ENCODE measurements at places on chromosomes 5 and 9.
A peak's percentile ranks its signal among the peaks of the same experiment; 100 is the strongest.

DNA sequence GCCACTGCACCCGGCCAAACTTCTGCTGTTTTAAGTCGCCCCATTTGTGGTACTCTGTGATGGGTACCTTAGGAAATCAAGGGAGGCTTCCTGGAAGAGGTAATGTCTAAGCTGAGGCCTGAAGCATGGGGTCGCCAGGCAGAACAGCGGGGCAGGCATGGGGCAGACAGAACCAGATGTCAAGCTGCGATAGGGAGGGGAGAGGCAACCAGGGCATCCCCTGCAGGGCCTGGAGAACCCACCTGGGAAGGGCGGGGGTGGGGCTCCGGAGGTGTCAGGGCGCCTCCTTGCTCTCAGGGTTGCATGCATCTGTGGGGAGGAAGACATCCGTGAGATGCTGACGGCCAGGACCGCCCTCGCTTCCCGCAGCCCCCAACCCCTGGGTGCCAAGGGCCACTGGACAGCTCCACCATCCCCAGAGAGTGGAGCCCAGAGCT lies 2.8 kb downstream of the LCN15 start:
- no peak for DNase-seq

GRCh38 chr9:36323926-36324325 lies 65.7 kb upstream of the GNE start:
- no peak for DNase-seq

DNA sequence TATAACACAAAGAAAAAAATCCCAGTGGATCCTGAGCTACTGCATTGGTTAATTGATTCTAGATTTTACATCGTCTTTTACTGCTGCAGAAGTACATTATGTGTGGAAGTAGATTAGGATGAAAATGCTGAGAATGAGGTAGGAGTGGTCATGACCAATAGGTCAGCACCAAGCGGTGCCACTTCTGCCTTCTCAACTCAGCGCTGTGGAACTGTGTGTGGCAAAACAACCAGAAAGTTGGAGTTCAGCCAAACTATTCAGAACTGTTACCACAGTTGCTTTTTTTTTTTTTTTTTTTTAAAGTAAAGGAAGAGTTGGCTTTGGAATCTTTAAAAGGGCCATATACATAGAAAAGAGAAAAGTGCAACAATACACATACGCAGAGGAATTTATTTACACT lies 24.2 kb downstream of the POU5F2 start:
- DNase-seq: no peak

GRCh38 chr9:113186137-113186755 lies 34.8 kb downstream of the FKBP15 start:
- DNase-seq: no peak

- DNase-seq: no peak
These were observed 10.3 kb downstream of the NINJ1 start for GRCh38 chr9:93123561-93124283.

DNA sequence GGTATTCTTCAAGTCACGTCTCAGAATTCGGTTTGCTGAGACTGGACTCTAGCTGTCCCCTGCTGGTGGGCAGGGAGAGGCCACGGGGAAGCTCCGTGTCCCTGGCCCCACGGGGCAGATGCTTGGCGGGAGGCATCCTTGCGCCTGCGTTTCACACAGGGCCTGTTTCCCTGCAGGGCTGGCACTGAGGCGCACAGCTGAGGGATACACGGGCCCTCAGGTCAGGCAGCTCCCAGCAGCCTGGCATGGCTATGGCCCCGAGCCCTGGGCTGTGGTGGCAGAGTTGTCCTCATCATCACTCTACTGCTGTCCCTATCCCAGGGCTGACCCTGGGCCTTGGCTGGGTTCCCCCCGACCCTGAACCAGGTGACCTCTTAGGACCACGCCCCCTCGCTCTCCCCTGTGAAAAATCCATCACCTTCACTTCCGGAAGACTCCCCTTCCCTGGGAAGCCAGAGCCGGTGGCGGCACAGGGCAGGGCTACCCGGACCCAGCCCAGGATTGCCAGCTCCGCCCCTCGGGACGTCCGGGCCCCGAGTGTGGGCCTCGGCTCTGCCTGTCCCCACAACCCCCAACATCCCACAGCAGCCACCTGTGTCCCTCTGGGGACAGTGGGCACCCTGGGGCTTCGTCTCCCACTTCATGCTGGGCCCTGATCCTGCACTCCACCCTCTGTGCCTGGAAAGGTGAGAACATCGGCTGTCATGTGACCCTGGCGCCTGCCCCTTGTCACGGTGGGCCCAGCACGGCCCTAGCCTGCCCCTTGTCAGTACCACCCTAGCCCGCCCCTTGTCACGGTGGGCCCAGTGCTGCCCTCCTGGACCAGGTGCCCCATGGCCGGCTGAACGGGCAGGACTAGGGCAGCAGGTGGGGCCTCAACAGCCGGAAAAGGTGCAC lies 5.0 kb downstream of the DPP7 start:
- DNase-seq: no peak

DNA sequence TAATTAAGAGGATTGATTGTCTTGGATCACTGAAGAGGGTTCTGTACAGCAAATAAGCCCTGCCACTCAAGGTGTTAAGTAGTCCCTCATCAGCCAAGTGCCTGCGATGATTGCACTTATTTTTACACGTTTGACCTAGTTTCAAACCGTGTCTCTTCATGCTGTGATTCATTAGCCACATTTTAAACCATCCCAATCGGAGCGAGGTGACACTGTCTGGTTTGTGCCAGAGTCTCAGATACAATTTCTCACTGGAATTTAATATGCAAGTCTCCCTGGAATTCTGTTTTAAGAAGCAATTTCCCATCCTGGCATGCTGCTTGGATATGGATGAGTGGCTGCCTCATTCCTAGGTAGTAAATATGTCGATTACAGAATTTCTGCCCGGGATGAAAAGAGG lies 1.6 kb downstream of the INSYN2B start:
- no peak for DNase-seq

GRCh38 chr5:82406205-82406773 lies 128.1 kb upstream of the RPS23 start:
- no peak for DNase-seq

DNA sequence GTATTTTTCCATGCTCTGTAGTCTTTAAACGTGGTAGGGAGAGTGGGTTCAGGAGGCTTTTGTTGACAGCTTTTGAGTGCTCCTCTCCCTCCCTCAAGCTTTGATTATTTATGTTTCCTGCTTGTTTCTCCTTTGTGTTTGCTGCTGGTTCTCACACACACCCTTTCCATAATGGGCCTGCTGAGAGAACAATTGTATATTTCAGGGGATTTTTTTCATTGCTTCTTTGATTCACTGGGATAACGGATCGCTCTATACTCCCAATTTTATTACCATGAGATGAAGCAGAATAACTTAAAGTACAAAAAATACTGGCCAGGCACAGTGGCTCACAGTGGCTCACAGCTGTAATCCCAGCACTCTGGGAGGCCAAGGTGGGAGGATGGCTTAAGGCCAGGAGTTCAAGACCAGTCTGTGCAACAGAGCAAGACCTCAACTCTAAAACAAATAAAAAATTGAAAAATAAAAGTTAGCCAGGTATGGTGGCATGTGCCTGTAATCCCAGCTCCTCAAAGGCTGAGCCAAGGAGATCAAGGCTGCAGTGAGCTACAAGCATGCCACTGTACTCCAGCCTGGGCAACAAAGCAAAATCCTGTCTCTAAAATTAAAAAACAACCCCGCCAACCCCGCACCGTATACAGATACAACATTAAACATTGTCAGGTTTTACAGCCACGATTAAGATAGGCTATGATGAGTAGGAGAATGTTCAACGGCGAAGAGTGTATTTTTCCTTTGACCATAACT lies 66.9 kb downstream of the USP20 start:
- no peak for DNase-seq

GRCh38 chr5:179462040-179462439 lies 88.3 kb upstream of the RUFY1 start:
- DNase-seq: no peak

GRCh38 chr5:169581580-169582227 lies 1.9 kb upstream of the SPDL1 start:
- DNase-seq: peak; percentile 21

GRCh38 chr9:28177142-28177541 lies 603.9 kb upstream of the C9orf72 start:
- DNase-seq: no peak

Measured in progenitor cell of endocrine pancreas (in vitro differentiated cells).